Cardiac muscle cell (in vitro differentiated cells and primary cell): ENCODE measurements at places on chromosomes 2 and 18.

GRCh38 chr18:250685-251084 lies 17.2 kb downstream of the THOC1 start:
- no peak for DNase-seq

DNA sequence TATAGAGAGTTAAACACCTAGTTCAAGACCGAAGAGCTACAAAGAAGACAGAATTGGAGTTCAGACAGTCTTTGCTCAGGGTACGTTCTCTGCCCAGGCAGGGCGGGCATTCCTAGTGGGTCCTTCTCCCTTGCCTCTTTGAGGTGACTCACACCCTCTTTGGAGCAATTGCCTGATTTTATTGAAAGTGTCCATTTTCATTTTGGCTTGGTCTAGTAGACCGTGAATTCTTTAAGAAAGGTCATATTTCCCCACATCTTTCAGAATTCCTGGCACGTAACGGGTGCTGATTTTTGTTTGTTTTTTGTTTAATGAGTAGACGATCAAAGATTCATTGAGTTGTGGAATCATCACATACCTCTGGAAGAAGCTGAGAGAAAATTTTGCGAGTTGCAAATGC lies 871.5 kb downstream of the RNF144A start:
- DNase-seq: no peak

- DNase-seq: peak; percentile 93
These were observed at the start of gene BCL11A for GRCh38 chr2:60553495-60554073. TSS of gene BCL11A (minus strand) at chr2:60553654. CDS start at chr2:60553270, 384 bp downstream.

GRCh38 chr2:216426938-216427337 lies 14.7 kb downstream of the SMARCAL1 start:
- DNase-seq: peak; percentile 38

DNA sequence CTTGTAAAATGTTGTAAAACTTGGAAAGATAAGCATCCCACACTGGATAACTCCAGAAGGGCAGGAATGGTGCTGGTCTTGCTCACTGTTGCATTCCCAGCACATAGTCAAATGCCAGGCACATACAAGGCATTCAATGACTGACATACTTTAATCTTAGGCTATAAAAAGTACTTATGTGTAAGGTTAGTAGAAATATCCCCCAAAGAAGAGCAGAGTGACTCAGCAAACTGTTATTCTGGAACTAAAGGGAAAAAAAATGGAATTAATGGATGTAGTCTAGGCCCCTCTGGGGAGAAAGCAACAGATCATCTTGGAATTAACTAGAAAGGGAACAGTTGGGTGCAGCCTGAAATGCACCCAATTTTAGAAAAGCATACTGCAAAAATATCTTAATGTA lies 9.0 kb downstream of the ZBTB14 start:
- DNase-seq: no peak

DNA sequence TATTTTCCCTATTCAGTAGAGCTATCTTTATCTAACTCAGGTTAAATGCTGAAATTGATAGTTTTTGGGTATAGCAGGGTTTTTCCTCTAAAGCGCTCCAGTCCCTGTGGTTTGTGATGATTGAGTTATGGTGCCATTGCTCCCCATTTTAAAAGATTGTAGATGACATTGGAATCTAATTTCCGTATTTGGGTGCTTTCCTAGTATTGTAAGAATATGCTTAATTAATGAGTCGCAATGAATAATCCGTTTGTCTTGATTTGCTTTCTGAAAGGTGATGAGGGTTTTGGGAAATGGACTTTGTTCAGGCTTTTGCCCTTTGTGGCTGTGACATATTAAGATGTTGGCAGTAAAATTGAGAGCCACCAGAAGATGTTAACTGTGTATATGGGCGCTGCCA lies 3.9 kb downstream of the RPS7 start:
- DNase-seq: no peak

GRCh38 chr18:24474406-24474805 lies 14.0 kb downstream of the HRH4 start:
- DNase-seq: no peak
